ENCODE measurements at places on chromosomes 7 and 10.

DNA sequence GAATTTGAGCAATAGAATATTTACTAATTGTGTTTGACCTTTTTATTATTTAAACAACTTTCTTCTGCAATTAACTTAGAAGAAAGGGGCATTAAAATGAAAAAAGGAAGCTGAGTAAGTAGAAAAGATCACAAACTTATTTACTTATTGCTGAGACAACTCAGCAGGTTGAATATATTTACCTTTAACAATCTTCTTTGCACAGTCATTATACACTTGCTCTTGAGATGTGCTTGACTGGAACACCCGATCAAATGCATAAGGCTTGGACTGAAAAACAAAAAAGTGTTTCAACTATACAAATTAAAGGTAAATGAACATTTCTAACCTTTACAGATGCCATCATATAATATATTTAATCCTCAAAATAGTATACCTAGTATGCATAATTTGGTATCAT, 7.9 kb downstream of the KIF5B start:
- no peak for DNase-seq

DNA sequence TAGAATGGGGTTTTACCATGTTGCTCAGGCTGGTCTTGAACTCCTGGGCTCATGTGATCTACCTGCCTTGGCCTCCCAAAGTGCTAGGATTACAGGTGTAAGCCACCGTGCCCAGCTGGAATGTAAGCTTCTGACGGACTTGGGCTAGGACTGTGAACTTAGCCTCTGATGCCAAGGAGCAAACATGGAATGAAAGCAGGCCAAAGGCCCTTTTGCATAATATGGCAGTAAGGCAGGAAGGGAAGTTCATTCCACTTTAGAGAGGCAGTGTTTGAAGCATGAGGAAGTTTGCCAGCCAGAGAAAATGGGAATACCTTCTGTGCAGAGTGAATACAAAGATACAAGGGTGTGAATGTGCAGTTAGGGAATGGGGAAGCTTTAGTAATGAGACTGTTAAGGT, 20.3 kb downstream of the VCL start:
- no peak for DNase-seq

GRCh38 chr10:101014230-101014884, 14.7 kb downstream of the LZTS2 start:
- DNase-seq = peak; percentile 83

DNA sequence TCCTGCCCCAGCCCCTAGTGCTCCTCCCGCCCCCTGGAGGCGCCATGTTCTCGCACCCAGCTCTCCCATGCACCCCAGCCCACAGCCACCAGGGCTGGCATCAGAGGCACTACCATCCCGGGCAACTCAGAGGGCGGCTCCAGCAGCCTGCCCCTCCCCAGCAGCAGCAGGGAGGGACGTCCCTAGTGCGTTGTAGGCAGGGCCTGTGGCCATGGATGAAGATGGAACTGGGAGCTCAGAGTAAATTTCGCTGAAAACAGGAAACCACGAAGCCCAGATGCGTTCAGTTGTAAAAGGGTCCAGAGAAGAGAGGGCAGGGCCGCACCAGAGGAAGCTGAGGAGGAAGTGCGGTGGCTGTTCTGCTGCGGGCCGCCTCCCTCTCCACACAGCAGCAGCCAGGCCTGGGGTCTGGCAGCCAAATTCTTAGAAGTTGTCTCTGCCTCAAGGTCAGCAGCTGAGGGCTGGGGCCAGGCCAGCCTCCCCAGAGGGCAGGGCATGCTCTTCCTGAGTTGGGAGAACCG, 24.6 kb downstream of the VSIR start:
- peak; percentile 82 for DNase-seq

- no peak for DNase-seq
Measured at GRCh38 chr10:93471110-93471651, 11.0 kb downstream of the MYOF start.

- DNase-seq = no peak
Measured at GRCh38 chr7:13411636-13412035, 577.8 kb downstream of the ETV1 start.

DNA sequence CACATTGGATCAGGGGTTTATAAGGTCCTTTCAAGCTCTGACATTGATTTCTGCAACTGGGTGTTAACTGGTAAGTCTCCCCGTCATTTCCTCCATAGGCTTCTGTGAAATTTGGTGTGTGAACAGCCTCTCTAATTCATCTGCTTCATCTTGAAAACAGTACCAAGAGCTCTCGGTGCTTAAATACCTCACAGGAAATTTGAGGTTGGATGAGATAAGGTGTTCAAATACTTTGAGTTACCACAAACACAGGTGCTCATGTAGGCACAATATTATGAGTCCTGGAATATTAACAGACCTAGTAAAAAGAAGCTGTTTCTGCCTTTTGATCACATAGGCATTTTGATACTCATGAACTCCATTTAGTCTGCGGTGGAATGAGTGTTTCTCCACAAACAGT, 85.2 kb downstream of the RTKN2 start:
- peak; percentile 64 for DNase-seq

DNA sequence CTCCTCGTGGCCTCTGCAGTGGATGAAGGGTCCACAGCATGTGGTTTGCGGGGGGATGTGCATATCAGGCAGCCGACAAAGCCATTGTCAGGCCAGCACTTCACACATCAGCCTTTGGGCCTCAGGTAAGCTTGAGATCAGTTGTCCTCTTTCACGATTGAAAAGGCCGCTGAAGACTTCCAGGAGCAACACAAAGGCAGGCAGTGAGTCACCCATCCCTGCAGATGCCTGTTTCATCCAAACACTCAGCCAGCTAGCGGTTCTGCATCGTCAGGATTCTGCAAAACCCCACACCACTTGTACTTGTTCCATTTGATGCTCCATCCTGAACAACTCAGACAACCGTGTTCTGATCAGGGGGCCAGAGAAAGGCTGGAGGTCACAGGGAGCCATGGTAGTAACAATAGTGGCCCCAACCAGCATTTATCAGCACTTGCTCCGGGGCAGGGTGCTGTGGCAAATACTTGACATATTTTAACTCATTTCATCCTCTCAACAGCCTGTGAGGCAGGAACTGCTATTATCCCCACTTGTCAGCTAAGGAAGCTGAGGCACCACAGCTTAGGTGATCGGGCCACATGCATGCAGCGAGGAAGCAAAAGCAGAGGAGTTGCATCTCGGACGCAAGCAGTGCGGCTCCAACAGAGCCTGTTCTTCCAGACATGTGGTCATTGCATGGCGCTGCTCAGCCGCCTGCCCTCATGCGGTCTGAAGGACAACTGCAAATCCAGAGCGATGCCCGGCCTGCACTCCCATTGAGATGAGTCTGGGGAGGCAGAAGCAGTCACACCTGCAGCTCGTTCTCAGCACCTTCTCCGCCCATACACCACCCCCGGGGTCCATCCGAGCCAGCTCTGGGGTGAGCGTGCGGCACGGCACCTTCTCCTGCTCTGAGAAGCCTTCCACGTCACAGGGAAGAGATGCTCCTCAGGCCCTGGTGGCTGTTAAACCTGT, 144.9 kb downstream of the PAXIP1 start:
- no peak for DNase-seq

DNA sequence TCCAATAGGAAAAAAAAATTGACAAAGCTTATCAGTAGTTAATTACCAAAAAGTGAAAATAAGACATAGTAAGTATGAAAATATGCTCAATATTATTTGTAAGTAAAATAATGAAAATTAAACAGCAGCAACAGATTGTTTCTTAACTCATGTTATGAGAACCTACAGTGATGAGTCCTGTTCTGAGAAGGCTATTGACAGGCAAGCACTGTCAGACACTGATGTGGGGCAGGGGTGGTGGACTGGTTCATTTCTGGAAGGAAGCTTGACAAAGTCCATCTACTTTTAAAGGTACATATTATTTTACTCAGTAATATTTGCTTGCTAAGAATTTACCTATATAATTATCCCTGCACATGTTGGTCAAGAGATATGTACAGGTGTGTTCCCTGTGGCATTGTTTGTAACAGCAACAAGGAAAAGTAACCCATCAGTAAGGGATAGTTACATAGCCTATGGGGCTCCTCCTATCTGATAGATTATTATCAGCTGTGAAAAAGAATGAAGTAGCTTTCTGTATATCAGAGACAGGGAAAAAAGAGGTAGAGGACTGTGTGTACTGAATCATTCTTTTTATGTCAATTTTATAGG, 161.6 kb downstream of the RTKN2 start:
- DNase-seq = no peak

GRCh38 chr10:84395581-84395980, 67.2 kb downstream of the CCSER2 start:
- no peak for DNase-seq
